ENCODE measurements at places on chromosomes 5 and 9.

DNA sequence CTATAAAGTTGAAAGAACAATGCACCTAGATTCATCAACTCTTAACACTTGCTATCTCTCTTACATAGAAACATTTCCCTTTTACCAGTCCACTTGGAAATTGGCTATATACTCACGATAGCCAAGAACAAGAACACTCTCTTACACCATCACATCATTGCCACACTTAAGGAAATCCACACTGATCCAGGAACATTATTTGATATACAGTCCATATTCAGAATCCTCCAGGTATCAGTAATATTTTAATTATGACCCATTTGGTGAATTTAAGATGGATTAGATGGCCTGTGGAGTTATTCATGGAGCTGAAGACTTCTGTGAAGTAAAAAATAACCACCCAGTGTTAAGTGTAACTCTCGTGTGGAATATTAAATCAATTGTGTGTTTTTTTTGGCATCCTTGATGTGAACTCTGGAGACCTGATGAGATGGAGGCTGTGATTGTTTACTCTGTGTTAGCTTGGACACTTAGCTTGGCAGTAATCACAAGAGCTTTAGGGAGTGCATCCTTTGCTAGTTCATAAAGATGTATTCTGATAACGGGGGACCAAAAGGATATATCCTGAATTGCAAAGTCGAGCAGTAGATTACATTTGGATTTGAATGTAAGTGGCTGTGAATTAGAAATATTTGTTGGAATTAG, 52.0 kb upstream of the ABL1 start:
- no peak for DNase-seq

GRCh38 chr5:150055326-150056074, 30.9 kb downstream of the CSF1R start:
- DNase-seq: no peak

GRCh38 chr5:142610176-142611001, 75.5 kb downstream of the FGF1 start:
- no peak for DNase-seq

DNA sequence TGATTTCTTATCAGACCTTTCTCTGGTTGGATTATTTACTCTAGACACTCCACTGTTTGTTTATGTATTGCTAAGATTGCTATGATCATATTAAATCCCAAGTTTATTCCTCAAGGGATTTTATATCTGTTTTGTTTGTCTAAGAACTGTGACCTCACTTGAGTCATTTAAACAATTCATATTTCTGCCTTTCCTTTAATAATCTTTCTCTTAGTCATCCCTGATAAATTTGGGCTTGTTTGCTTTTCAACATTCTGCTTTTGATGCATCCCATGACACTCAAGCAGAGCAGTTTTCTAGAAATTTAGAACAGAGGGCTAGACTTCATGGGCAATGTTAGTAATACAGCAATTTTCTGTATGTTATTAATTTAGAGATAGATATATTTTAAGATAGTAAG, 231.6 kb upstream of the TNC start:
- peak; percentile 44 for DNase-seq

DNA sequence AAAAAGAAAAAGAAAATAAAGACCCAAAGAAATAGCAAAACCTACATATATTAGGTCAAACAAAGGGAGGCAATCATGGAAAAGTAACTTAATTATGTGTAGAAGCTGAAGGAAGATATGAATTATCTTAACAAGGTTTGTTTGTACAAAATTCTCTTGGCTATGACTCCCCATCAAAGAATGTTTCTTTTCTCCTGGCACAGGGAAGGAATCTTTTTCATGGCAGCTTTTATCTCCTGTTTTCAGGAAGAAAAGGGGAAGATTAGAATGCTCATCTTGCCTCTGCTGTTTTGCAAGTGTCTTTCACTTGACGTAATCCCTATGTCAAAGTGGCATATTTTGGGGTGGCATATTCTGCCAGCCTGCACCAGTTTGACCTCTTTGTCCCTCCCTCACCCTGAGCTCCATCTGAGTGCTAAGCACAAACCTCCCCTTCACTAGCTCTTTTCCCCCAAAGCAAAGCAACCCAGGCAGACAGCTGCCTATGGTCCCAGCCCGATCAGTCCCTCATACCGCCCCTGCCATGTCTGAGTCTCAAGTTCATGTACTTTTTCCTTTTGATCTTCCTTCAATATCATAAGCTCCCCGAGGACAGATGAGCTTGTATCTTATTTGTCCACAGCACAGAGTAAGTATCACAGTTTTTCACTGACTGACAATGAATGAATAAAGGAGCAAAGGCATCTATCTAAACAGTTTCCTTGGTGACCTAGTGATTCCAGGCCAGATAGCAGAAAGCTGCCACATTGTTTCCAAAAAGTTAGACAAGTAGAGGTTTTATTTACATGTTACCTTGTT, 242.8 kb upstream of the ANKRD55 start:
- no peak for DNase-seq

- no peak for DNase-seq
These were observed 172.7 kb downstream of the GADD45G start for GRCh38 chr9:89777544-89777943.

DNA sequence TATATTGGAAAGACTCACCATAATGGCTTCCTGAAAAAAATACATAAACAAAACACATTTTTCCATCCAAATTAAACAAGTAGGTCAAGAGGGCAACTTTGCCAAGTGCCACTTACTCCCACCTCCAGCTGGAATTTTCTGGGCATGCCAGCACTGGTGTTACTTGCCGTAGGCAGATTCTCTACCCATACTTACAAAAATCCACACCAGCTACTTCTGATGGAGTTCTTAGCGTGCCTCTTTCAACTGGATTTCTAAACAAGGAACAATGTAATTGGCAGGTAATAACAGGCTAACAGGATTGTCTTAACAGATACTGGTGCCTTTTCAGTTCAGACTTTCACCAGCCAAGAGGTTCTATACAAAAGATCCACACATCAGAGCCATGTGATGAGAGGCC, 301.4 kb downstream of the MLLT3 start:
- DNase-seq: no peak

DNA sequence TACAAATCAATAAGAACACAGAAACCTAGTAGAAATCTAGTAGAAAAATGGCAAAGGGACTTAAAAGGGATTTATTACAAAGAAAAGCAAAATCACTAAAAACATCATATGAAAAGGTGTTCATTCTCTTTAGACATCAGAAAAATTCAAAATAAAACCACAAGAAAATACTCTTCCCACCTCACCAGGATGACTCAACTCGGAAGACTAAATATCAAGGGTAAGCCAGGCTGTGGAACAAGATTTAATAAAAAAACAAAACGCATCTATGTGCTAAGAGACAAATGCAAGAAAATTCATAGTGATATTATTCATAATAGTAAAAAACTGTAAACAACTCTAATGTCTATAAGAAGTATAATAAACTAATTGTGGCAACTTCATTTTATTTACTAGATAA, 181.6 kb upstream of the GHR start:
- DNase-seq: no peak

- peak; percentile 37 for DNase-seq
These were observed 2.9 kb upstream of the ARSI start for GRCh38 chr5:150305557-150305956.

DNA sequence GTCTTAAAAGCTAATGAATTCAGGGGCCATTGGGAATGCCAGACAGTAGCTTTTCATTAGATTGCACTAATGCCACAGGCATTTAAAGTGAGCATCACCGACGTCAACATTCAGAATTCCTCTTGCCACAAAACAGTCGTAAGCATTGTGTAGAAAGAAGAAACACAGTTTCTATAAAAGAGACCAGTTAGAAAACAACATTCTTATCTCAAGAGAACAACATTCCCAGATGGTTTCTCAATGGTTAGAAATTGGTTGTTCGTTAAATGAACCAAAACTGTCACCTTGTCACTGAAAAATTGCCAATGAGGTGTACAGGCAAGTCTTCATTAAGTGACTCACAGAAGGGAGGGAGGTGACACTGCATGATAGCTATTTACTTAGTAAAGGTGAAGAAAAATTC, 401.6 kb upstream of the PRR16 start:
- peak; percentile 71 for DNase-seq

- DNase-seq: no peak
These were observed 287.6 kb upstream of the MSX2 start for GRCh38 chr5:174436750-174437149.

DNA sequence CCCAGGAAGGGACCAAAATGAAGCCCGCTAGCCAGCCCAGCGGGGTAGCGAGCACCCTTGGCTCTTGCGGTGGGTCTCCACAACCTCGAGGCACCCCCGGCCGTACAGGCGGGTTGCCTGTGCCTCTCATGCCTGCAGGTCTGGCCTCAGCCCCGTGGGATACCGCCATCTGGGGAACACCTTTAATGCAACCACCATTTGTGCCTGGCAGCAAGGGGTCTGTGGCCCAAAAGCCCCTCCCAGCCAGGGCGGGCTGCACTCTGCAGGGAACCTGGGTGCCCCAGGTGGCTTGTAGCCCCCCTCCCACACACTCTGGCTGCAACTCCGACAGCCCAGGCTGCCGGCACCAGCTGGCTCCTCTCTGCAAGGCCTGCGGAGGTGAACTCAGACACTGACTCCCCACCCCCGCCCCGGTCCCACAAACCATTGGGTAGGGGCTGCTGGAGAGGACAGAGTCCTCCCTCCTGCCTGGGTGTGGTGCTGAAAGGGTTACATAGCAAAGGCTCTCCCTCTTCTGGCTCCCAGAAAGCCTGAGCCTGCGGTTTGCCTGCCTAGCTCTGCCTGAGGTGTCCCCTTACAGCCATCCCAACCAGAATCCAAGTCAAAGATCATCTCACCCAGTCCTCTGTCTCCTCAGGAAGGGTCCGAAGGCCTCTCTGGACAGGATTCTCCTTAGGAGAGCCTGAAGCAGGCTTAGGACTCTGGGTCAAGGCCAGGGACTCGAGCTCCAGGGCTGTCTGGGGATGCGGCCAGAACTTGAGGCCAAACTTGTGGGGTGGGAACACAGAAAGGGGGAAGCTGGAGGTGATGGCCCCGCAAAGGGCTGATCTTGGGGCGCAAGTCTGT, 109.4 kb downstream of the PSD2 start:
- DNase-seq: no peak

GRCh38 chr5:58773744-58774441, 191.0 kb downstream of the RAB3C start:
- DNase-seq: peak; percentile 0

GRCh38 chr9:107949061-107949460, 459.5 kb upstream of the KLF4 start:
- no peak for DNase-seq

- no peak for DNase-seq
These were observed 138.5 kb downstream of the MPDZ start for GRCh38 chr9:13140843-13141592.

DNA sequence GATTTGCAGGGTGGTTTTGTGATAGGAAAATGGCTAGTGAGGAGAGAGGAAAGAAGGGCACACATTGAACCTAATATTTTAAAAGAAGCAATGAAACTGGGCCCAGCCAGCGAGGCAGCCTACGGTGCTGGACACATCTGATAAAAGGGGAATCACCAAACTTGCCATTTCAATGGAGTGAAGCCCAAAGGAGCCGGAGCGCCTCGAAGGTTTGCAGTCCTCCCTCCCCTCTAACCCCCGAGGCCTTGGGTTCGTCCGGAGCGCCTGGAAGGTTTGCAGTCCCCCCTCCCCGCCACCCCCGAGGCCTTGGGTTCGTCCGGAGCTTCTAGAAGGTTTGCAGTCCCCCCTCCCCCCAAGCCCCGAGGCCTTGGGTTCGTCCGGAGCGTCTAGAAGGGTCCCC, 132.6 kb downstream of the TENT4A start:
- no peak for DNase-seq

- no peak for DNase-seq
These were observed 135.5 kb downstream of the GLIS3 start for GRCh38 chr9:4164356-4164755.

DNA sequence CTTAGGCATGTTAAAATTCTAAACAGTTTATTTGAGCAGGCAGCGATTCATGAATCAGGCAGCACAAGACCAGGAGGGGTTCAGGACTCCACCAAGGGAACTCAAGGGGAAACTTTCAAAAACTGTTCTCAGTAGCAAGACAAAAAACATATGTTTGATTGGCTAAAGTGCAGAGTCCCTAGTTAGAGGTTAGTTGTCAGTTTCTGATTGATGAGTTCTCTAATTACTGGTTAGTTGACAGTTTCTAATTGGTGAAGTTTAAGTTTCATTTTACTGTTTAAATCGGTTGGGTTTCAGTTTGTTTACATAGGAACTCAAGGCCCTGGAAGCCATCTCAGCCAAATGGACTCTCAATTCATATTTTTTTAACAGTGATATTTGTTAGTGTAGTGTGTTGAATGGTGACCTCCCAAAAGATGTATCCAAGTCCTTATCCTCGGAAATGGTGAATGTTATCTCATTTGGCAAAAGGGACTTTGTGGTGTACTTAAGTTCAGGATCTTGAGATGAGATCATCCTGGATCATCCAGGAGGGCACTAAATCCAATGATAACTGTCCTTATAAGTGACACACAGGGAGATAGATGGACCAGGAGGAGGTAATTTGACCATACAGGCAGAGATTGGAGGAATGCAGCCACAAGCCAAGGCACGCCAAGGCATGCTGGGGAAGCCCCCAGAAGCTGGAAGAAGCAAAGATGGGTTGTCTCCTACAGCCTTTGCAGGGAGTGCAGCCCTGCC, 219.2 kb upstream of the RAI14 start:
- no peak for DNase-seq

- DNase-seq: no peak
These were observed 54.0 kb downstream of the VAV2 start for GRCh38 chr9:133938086-133938485.

GRCh38 chr5:96855031-96855872, 21.0 kb upstream of the ERAP2 start:
- peak; percentile 43 for DNase-seq

DNA sequence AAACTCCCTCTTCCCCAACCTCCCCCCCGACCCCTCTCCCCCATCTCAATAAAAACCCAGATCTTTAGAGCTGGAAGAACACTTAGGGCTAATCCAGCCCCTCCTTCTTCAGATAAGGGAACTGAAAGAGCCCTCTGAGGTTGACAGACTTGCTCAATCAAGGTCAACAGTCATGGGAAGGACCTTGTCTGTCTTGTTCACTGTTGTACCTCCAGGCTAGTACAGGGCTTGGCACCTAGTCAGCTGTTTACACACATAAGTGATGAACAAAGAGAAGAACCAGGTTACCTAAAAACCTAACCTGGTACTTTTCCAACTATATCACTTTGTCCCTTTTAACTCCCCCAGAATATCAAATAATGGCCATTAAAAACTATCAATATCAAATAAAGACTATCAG, 2.4 kb downstream of the TTC39B start:
- no peak for DNase-seq

DNA sequence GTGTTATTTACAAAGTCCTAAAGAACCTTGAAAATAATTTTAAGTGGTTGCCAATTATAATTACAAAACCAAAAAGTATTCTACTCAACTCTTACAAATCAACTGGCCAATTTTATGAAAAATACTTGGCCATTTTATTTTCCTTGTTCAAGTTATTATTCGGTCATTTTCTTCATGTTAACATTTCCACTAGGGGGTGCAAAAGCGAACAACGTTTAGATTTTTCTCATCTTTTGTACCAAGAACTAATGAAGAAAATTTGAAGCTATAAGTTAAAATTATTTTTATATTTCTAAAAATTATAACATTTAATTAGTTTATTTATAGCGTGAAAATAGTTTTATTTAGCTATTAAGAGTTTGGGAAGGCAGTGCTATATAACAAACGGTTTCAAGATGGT, 1453.3 kb downstream of the MAT2B start:
- no peak for DNase-seq
